Erythroblast (primary cell): ENCODE measurements at places on chromosomes 7 and 10.
A peak's percentile ranks its signal among the peaks of the same experiment; 100 is the strongest.

GRCh38 chr10:95290461-95291364 lies at the start of gene PDLIM1:
Gene PDLIM1, minus strand, starts transcription at chr10:95291003. Its CDS starts 88 bp downstream, at chr10:95290915.
- peak; percentile 77 for DNase-seq

DNA sequence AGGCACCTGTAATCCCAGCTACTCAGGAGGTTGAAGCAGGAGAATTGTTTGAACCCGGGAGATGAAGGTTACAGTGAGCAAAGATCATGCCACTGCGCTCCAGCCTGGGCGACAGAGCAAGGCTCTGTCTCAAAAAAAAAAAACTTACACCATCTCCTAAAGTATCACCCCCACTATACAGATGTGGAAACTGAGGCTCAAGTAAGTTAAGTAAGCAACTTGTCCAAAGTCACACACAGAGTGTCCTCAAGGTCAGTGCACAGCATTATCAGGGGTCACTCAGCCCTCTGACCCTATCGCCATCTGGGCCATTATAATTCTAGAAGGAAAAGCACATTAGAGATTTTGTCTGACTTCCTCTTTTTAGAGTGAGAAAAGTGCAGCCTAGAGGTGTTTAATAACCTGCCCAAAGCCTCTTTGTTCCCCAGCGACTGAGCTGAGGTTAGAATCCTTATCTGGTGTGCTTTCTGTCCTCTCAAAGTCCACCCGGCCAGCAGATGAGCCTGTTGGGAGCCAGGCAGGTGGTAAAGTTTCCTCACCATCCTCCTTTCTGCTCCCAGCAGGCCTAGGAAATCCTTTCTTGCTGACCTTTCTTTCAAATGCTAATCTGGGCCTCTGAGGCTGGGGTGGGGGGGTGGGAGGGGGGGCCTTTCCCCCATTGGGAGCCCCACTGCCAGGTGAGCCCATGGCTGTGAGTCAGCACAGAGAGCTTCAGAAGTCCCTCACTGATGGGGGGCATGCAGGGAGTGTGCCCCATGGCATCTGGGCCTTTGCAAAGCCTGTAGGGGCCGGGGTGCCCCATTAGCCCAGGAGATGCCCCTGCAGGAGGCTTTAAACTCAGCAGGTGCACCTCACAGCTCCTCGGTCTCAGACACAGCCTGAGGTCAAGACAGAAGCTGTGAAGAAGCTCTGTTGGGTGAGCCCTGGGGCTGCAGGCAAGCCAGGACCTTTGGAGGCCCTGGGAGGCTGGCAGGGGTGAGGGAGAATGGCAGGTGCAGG lies 12.0 kb upstream of the KCNMA1 start:
- no peak for DNase-seq

DNA sequence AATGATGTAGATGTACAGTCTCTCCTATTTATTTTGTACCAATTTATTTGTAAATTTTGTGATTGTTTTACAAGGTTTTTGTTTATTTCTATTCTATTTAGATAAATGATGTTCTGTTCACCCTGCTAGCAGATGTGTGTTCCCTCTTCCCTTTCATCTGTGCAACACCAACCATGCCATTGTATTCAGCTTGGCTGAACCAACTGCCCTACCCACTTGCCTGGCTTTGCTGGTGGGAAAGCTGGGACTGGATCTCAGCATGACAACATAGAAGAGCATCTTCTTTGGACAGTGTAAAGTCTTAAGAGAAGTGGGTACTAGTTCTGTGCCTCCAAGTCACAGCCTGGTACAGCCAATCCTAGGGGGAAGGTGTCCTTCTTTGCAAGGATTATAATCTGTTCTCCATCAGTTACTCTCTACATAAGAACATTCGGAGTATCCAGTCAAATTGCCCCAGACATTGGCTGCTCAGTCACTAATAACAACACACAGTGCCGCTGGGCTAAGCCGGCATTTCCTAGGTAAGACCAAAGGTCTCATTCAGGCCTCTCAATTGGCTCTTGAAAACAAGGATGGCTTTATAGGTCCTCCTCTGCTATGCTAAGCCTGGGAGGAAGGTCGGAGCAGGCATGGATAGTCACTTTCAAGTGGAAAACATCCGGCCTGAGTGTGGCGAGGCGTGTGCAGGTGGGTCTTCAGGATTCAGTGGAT lies 109.7 kb downstream of the NT5C2 start:
- DNase-seq: no peak

DNA sequence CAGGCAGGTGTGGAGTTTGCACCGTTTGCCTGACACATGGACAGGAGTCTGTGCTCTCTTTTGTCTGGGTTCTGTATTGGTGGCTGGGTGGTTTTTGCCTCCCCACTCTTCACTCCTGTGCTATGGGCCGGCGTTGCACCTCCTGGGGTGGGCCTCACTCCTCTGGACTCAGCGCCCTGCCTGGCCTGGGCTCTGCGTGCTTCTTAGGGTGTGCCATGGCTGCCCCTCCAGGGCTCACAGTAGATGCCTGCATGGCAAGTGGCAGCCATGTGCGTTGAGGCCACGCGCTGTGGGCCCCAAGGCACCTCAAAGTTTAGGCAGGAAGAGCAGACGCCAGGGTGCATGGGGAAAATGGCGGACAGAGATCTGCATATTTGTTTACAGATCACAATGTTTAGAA lies 319.8 kb downstream of the ADARB2 start:
- DNase-seq: no peak
